ENCODE measurements at places on chromosomes 3 and 15. TPM values are rescaled to one million over a fixed set of nuclear protein-coding genes. Genes with fewer than 3 reads are reported as not detected.

CADM2 gene
- polyA plus RNA-seq, result not detected

DNA sequence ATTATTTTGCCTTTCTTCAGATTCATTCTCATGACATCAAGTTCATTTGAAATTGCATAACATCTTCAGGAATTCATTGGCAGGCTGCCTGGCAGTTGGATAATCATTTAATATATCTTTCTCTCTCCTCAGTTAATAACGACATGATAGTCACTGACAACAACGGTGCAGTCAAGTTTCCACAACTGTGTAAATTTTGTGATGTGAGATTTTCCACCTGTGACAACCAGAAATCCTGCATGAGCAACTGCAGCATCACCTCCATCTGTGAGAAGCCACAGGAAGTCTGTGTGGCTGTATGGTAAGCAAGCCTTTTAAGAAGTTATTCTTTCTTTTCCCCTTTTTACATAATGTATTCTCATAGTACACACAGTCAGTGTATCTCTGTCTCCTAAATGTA, 38.2 kb downstream of the TGFBR2 start:
- no peak for DNase-seq

DNA sequence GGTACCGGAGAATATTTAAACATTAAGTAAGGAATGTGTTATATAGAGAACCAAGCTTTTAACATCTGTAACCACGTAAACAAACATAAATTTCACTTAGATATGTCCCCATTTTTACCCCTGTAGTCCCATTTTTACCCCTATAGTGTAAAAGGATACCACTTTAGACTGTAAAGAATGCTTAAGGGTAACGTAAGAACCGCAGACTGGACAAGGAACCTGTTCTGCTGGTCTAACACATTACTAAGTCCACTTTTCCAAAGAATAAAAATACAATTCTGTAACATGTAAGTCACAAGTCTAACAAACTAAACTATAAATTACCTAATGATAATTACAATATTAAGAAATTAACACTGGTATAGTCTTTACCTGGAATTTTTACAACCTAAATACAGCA, 2.9 kb downstream of the SLC12A6 start:
- DNase-seq, result no peak

BTLA gene
- polyA plus RNA-seq, result not detected

DNA sequence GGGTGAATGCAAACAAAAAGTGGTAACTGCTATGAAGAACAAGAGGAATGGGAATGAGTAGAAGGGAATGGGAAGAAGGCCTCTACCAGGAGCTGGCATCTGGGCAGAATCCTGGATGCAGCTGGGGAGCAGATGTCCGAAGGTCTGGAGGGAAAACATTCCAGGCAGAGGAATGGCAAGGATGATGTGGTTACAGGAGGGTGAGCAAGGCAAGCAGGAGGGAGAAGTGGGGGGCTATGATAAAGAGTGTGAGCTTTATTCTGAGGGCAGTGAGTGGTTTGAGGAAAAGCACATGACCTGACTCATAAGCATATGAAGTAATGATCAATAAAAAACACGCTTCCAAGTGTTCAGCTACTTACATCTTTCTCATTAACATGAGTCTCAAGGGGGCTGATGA, 17.1 kb downstream of the SKIC8 start:
- DNase-seq, result no peak

COL6A5 gene
- polyA plus RNA-seq, result not detected

Data from BJ (cell line).